ENCODE measurements at places on chromosomes 16 and 17.
A peak's percentile ranks its signal among the peaks of the same experiment; 100 is the strongest.

DNA sequence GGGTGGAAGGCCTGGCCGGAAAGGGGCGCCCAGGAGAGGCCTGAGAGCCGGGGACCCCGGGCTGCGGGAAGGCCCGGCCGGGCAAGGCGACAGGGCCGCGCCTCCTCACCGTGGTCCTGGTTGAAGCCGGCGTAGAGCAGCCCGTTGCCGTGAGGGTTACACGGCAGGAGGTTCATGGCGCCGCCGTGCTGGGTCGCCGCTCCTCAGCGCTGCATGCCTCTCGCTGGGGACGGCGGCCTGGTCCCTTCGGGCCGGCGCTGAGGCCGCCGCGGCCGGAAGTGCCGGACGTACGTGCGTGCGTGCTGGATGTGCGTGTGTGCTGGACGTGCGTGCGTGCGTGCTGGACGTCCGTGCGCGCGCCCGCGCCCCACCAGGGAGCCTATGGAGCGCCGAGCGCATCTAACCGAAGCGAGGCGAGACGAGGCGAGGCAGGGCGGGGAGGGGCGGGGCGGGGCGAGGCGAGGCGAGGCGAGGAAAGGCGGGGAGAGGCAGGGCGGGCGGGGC, at the start of gene WDR45B:
TSS of gene WDR45B (minus strand) at position 280 of the 504 bp plus-strand sequence. CDS start at position 176, 104 bp downstream.
- DNase-seq, result peak; percentile 79

DNA sequence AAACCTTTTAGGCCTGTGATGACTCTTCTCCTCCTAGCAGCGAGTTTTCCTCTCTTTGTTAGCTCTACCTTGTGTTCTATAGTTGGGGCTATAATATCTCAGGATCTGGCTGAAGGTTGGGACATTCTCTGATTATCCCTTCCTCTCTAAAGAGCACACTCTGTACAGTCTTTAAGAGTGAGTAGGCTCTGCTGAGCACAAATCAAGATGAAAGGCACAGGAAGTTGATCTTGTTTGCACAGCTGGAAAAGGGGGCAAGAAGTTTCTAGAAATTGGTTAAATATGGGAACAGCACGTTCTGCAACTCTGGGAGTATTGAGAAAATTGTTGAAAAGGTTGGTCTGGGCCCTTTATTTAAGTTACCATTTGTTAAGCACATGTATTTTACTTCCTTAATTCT, 240.9 kb downstream of the CDH11 start:
- no peak for DNase-seq

GRCh38 chr16:70638814-70639792, 7.3 kb upstream of the IL34 start:
- DNase-seq, result no peak

DNA sequence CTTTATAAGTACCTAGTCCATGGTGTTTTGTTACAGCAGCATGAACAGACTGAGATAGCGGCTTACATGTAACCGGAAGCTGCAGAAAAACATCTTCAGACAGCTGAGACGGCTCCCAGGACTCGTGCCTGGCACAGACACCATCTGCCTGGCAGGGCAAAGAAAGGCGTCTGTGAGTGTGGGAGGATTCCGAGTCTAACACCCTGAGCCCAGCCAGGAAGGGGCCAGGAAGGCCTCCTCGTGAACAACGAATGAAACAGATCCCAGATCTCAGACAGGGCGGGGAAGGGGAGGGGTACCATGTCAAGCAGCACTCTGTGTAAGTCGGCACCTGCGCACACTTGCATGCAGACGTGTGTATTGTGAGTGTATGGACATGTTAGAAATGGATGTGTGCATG, 4.4 kb upstream of the CSNK1D start:
- DNase-seq, result no peak

DNA sequence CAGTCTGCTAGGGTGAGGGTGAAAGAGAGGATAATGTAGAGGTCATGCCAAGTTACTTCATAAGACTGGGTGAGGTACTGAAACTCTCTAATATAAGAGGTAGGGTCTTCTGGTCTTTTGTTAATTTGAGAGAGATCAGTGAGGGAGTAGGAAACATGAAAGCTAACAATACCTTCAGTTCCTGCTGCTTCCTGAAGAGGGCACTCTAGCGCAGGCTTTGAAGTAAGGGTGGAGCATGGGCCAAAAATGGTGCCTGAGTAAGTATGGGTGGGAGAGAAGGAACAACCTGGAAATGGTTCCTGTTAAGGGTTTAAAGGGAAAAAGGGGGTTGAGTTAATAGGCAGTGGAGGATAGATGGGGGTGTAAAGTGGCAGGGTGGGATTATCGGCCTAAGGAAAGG, 2449.5 kb downstream of the TP53TG3F start:
- DNase-seq, result no peak

DNA sequence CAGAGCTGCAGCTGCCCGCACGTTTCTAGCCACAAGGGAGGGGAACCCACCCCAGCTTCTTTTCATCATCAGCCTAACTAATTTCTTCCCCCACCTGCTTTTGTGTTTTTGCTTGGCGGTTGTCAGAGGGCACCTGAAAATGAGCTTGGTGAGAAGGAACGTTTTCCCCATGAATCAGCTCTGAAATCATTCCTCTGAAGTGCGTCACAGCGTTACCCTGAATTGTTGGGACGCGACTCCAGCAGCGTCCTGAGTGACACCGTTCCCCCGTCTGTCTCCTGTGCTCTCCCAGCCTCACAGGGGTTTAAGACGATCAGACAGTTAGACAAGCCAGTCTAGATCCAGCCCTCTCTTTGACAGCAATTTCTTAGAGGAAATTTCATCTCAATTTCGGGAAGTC, 722.9 kb upstream of the EEF2KMT start:
- no peak for DNase-seq

DNA sequence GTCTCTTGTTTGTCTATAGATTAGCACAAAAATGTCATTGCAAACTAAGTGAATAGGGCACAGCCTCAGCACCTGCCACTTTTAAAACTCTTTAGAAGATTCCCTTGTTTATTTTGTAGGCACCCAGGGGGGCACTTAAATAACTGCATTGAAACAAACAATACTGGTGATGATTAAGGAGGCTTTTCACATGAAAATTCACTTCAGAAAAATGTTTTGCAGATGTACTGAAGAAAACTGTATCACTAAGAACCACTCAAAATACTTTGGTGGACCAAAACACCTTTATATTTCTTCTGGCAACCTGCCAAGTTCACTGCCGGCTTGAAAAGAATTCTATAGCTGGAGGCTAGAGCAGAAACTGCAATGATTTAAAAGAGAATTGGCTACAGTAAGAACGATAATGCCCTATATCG, 281.5 kb downstream of the TOX3 start:
- DNase-seq, result no peak

DNA sequence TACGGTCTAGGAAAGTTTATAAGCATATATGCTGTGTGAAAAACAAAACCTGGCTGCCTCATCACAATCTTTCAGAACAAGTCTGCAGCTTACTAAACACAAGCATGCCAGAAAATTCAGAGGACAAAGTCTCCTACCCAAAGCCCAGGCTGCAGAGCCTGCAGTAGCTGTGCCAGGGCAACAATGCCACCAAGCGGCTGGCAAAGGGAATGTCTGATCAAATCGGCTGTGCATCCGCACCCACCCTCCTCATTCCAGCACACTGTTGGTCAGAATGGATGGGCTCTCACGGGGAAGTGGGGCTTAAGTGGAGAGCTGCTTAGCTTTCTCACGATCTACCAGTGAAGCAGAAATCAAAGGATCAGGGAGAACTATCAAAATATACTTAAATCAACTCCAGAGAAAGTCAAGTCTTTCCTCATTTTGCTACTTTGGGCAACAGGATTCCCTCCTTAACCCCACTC, 73.5 kb downstream of the CYTH1 start:
- peak; percentile 45 for DNase-seq

DNA sequence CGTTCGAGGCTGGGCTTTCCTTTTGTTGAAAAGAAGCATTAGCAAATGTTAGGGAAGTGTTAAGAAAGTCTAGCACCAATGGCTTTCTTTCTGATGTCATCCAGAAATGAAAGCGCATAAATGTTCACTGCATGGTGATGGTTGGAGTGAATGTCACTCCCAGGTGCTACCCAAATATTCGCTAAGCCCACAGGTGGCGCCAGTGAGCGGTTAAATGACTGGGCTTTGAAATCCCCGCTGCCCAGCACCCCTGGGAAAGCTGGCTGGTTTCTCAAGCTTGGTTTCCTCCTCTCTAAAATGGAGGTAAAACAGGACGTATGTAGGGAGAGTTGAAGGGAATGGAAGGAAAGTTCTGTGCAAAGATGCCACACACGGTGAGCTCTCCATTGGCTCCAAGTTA, 104.4 kb downstream of the IRX5 start:
- no peak for DNase-seq

DNA sequence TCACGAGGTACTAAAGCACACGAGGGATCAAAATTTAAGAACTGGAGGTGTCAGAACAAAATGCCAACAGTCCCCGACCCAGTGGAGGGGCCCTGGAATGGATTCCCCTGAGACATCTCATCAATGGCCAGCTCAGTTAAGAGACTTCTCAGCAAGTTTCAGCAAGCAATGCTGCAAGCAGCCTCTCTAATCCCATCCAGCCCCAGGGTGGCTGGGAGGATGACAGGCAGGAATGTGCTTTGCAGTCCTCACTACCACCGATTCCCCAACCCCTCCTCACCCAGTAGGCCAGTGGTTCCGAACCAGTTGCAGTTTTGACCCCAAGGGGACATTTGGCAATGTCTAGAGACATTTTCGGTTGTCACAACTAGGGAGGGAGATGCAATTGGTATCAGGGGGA, 8.7 kb downstream of the GPRC5B start:
- no peak for DNase-seq

DNA sequence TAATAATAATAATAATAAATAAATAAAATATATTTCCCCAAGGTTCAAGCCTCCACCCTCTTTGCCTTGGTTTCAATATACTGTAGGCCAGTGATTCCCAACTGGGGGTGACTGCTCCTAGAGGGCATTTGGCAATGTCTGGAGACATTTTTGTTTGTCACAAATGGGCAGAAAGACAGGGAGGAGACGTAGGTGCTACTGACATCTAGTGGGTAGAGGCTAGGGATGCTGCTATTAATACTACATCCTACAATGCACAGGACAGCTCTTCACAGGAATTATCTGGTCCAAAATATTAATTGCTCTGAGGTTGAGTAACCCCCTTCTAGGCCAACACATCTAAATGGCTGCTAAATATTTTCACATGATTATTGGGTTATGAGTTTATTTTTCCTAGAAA, 12.8 kb upstream of the PRR14 start:
- no peak for DNase-seq

DNA sequence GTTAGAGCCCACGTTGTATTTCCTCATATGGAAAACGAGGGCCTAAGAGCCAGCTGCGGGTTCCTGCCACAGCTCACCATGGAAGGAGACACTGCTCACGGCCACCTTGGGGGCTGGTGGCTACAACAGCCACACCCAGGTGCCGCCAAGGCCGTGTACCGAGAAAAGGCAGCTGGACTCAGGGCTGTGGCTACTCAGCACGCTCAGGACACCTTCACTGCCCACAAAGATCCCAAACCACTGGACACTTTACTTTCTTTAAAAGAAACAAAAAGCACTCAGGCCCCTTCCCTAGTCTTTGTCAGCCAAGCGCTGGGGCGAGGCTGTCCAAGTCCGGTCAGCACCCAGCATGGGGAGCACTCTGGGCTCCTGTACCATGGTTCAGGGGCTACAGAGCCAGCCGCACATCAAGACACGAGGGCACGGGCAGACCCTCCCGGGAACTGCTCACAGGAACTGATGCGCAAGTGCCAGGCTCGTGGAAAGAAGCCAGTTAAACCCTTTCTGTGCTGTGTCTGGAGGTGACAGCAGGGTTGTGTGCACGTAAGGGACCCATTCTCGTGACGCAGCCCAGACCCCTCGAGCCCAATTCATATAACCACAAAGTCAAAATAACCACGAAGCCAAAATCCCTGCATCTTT, 18.5 kb downstream of the SLC16A3 start:
- DNase-seq, result no peak

DNA sequence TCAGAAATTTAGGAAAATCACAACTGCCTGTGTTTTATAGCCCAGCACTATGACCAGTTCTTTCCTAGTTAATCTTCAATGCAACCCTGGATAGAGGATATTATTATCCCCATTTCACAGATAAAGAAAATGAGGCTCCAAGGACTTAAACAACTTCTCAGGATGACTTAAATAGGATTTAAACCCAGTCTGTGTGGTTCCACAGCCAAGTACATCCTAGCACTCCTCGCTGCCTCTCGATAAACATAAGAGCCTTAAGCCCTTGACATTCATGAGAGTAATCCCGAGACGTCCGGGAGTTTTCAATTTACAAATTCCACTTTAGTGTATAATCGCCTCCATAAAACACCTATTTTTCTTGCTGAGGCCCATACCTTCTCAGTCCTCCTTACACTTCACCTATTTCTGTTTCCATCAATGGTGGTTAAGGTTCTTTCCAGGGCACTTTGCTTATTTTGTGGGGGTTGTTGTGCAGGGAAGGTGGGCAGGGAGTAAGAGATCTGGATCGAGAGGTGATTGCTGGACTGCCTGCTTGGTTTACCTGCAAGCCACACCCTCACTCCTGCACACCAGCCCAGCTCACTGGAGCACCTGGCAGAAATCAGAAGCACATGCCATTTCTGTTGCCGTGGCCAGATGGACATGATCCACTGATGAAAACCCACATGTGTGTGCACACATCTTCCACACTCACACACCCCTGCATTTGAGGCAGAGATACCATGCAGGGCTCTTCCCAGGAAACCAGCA, 50.5 kb downstream of the ASIC2 start:
- no peak for DNase-seq

DNA sequence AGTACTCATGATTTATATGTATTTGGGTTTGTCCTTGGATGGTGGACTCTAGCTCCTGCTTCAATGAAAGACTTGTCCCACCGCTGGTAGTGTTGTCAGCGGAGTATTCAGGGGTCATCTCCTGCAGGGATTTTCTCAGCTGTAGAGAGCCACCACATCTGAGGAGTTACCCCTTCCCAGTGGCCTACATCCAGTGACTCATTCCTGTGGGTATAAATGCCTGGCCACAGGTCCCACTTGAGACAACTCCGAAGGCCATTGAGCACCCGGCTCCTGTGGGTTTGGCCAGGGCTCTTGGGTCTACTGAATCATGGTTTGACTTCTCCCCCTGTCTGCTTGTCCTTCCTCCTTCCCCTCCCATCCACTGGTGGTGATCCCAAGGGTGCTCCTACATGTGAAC, 34.6 kb upstream of the WSB1 start:
- no peak for DNase-seq

DNA sequence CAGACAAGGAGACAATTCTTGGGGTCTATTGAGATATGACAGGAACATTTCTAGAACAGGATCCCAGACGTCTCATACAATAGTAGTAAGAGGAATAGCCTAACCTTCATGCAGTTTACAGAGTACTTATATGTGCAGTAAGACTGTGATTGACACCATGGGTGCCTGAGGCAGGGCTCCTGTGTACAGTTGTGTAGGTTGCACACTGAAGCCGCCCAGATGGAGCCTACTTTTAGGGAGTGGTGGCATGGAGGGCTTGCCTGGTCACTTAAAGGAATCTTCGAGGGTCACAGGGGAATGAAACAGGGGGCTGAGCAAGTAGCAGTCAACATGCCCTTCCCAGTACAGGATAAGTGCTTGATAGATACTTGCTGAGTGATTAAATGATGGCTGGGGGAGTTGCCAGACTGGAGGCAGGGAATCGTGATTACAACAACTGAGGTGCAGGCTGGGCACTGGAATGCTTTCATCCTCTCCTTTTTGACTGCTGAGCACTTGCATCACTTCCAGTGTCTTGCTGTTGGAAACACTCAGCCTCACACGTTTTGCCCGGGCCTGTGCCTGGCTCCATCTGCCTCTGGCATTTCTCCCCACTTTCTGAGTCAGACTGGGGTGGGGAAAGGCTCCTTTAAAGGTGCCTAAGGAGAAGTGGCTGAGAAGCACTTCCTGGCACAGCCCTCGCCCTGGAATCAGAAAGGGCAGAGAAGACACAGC, 71.0 kb downstream of the COPRS start:
- no peak for DNase-seq

- peak; percentile 10 for DNase-seq
These were observed 736 bp downstream of the CNP start for GRCh38 chr17:41967141-41967920.

- no peak for DNase-seq
These were observed 2.2 kb downstream of the MT3 start for GRCh38 chr16:56591377-56592060.
